ENCODE measurements at places on chromosomes 11 and 22.

DNA sequence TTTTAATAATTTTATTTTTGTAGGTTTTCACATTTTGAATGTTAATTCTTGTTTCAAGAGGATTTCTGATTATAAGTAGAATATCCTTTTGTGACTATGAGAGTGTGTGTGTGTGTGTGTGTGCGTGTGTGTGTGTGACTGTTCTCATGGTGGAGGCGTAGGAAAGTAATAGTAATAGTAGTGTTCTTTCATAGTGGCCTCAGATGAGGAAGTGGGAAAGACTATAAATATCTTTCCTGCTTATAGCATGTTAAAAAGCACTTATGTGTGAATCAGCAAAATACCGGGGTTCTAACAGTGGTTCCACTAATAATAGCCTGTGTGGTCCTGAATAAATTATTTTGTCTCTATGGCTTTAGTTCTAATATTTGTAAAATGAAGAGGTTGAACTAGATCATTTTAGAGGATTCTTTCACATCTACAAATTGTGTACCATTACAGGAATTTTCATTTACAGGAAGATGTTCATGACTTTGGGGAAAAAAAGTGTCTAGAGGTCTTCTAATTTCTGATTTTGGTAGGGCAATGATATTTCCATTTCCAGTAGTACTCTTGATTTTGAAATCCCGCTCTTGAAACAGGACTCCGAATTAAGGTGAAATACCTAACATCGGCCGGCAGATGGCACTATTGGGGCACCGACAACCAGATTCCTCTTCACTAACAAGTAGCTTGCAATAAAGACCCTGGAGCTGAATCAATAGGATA lies 29.9 kb upstream of the OR10G7 start:
- peak; percentile 86 for DNase-seq

DNA sequence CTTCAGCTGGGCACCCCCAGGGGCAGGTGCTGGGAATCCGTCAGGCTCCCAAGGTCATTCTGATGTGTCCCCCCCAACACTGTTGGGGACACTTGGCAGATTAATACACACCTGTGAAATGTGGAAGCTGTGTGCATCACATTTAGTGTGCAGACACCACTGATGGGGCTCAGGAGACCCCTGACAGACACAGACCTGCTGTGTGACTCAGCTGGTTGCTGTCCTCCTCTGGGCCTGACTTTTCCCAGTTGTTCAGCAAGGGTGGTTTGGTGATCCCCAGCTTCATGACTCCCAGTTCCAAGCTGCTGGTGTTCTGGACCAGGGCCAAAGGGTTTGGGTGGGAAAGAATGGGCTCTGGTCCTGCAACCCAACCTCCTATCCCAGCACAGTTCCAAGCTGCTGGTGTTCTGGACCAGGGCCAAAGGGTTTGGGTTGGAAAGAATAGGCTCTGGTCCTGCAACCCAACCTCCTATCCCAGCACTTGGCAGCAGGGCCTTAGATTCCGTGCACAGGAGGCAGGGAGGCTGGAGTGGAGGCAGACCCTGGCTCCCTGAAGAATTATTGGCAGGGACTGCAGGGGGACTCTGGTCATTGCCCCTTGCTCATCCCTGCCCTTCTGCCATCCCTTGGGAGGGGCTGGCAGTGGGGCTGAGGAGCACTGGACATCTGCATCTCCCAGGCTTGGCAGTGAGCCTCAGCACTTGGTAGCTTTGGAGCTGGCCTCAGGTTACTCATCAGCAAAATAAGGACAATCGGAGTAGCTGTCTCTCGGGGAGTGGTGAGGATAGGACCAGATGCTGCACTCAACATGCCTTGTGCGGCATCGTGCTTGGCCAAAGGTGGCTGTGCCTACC lies 8.4 kb upstream of the OMP start:
- no peak for DNase-seq

DNA sequence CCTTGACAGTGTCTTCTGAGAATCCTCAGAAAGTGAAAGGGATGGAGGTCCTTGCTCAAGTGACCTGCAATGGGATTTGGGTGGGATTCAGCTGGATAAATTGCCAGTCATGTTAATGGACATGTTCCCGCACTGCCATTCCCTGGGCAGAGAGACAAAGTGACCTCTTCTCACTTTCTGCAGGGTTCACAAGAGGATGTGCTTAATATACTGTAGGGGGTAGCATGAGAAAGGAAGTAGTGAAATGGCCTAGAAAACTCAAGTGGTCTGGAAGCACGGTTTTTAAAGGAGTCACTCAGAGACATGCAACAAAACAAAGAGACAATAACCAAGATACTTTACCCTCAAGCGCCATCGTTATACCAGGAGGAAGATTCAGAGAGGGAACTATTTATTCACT lies 70.2 kb downstream of the NELL1 start:
- no peak for DNase-seq

DNA sequence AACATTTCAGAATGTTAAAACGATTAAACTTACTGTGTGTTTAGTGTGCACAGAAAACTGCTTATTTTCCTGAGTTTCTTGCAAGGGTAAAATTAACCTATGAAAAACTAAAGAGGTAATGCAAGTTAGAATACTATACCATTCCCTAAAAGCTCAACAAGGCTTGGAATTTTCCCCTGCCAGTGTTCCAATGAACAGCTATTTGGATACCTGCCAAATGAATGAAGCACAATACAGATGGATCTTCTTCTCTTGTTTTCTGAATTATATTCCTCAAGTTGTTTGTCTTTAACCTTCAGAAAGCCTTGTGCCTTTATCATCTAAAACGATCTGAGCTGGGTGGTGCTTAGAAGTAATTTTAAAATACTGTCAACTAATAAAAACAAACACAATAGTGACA lies 204.5 kb downstream of the LRRC4C start:
- no peak for DNase-seq

GRCh38 chr22:45885171-45885840 lies 91.7 kb downstream of the WNT7B start:
- no peak for DNase-seq

DNA sequence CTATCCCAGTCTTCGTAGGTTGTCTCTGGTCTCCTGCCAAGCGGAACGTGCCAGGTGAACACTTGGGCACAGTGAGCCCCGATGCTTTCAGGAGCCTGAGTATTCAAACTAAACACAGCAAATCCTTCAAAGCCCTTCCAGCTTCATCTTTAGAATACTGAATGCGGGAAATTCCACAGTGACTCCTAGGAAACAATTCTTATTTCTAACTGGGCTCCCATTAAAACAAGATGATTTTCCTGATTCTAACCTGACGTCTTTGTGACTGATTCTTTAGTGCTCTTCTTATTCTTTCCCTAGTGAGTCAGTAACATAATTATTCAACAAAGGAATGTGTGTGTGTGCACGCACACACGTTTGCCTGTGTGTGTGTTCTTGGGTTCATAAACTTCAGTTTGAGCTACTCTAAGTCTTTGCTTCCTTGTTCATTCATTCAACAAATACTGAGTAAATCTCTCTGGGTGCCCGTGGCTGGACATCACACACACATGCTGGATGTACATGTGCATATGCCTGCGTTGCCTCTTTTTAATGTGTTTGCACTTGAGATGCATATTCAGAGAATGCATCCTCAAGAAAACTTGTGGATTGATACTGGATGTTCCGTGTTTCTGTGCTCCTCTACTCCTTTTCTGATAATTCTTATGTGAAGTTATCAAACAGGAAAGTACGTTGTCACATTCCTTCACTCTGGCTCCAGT lies 134.5 kb downstream of the WNT7B start:
- no peak for DNase-seq

GRCh38 chr22:28155808-28156207 lies 236.8 kb upstream of the PITPNB start:
- no peak for DNase-seq
